ENCODE measurements at places on chromosomes 6 and 20.

DNA sequence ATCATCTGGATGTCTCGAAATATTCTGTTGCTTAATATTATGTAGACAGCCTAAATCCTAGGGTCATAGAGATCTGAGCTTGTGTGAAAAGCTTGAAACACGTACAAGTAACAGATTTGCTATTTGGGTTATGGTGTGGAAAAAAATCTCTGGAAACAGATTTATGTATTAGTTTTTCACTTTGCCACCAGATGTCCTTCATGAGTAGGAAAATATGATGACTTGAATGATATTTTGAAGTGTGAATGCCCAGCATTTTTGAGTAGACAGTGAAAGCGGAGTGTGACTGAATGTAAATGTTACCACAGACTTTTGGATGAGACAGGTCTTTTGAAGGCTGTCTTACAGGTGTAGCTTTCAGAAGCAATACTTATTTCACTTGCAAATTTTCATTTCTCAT, 4.2 kb upstream of the BMP6 start:
- DNase-seq, result peak; percentile 45

DNA sequence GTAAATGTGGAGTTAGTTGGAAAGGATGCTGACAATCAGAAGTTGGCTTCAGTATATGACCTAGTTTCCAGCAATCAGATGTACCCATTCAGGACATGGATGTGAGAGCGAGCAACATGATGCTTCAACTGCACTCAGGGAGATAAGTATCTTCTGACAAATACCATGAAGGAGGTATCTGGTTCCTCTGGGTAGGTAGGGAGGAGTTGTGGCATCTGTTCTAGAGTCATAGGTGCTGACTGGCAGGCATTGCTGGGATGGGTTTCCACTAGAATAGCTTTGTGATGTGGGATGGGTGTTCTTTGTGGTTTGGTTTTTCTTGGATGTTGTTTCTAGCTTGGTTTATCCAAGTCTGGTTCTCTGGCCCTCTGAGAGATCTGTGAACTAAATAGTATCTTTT, 3.9 kb upstream of the REV3L start:
- no peak for DNase-seq

- DNase-seq, result no peak
These were observed 46.7 kb downstream of the TRERF1 start for GRCh38 chr6:42405021-42405420.

GRCh38 chr6:41209547-41210320, 8.8 kb upstream of the TREML2 start:
- no peak for DNase-seq

DNA sequence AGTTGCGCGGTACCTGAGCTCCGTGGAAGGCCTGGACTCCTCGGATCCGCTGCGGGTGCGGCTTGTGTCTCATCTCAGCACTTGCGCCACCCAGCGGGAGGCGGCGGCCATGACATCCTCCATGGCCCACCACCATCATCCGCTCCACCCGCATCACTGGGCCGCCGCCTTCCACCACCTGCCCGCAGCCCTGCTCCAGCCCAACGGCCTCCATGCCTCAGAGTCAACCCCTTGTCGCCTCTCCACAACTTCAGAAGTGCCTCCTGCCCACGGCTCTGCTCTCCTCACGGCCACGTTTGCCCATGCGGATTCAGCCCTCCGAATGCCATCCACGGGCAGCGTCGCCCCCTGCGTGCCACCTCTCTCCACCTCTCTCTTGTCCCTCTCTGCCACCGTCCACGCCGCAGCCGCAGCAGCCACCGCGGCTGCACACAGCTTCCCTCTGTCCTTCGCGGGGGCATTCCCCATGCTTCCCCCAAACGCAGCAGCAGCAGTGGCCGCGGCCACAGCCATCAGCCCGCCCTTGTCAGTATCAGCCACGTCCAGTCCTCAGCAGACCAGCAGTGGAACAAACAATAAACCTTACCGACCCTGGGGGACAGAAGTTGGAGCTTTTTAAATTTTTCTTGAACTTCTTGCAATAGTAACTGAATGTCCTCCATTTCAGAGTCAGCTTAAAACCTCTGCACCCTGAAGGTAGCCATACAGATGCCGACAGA, 9.9 kb downstream of the HEY2 start:
- DNase-seq, result no peak

GRCh38 chr6:54060286-54060685, 51.0 kb upstream of the MLIP start:
- no peak for DNase-seq

- DNase-seq, result no peak
These were observed 551.6 kb upstream of the CITED2 start for GRCh38 chr6:139925894-139926641.

GRCh38 chr20:44495257-44495656, 19.6 kb downstream of the TTPAL start:
- DNase-seq, result no peak

- DNase-seq, result no peak
These were observed 162.2 kb upstream of the BMP2 start for GRCh38 chr20:6605055-6605935.

DNA sequence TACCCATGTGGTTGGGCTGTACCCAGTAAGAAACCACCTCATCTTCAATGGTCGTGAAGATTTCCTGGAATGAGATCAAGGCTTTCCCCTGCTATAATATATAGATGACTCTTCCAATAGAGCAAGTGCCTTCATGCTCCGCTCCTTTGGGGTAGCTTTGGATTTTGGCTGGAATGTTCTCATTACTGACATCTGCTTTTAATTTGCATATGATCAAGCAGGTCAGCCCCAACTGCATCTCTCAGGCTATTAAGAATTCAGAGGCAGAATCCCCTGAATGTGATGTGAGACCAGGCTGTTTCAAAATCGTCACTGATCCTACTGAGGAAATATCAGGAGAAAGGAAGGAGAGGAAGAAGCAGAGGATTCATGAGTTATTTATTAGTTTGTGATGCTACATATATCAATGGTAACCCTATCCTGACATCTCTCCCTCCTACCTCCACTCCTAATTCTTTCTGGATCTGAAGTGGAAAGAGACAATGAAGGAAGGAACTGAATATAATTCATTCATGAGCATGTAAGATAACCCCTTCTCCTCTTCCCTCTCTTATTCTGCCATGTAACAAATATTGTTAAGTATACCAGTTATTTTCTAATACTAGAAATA, 47.6 kb upstream of the FUCA2 start:
- DNase-seq, result no peak

DNA sequence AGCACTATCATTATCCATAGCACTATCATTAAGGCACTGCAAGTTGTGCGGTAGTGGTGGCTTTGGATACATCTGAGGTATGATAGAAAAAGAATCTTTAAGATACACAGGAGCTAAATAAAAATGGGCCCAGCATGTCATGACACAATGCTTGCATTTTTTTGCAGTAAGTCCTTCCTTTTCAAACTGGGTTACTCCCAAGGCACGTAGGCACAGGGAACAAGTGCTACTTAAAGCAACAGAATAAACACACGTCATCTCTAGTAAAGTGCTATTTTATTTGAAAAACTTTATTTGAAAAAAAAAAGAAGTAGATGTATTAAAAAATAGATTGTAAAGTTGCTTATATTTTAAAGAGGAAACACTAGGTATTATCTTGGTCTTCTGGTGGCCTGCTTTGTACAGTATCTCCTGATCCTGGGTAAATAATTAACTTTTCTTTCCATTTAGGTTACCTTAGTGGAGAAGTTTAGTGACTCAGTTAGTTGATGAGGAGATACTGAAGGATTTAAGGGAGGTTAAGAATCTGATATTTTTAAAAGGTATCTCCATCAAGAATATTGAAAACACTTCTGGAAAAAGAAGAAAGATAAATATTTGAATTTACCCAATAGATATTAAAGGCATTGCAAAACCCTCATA, 129.6 kb downstream of the EDN1 start:
- DNase-seq, result no peak

GRCh38 chr6:41426438-41426851, 91.0 kb downstream of the NCR2 start:
- DNase-seq, result peak; percentile 77

All from B cell (primary cell).